ENCODE measurements at places on chromosomes 5 and 9.

GRCh38 chr5:65480306-65480865 is 1.3 kb downstream of the ADAMTS6 start:
- peak; percentile 83 for DNase-seq

DNA sequence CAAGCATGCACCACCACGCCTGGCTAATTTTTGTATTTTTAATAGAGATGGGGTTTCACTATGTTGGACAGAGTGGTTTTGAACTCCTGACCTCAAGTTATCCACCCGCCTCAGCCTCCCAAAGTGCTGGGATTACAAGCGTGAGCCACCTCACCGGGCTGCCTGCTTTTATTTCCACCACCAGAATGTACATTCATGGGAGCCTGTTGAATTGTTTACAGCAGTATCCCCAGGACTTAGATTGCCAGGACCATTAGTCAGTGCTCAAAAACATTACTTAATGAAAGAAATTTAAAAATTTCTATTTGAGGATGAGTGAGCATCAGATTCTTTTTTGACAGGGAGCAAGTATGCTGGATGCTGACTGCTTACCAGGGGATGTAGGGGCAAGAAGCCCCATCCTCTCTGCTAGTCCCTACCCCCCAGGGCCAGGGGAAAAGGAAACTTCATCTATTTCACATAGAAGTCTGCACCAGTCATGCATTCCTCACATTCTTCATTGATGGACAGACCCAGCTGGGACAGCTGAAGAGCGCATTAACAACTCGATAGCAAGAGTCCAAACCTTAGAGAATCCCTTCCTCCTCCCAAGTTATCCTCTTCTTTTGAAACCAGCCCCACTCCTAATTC is 10.3 kb upstream of the RGMB start:
- no peak for DNase-seq

DNA sequence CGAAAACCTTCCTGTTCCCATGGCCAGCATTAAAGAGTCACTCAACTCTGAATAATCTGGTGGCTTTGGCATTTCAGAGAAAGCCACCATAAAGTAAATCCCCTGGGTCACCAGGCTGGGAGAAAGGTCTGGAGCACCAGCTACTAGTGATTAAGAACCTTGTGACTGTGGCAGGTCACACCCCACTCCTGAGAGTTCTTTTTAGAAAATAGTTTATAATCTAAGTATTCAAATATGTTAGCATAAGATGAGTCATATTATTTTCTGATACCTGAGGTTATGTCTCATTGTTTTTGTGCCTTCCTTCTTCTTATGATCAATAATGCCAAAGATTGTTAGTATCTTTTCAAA is 351.7 kb downstream of the ARRDC3 start:
- DNase-seq: no peak

DNA sequence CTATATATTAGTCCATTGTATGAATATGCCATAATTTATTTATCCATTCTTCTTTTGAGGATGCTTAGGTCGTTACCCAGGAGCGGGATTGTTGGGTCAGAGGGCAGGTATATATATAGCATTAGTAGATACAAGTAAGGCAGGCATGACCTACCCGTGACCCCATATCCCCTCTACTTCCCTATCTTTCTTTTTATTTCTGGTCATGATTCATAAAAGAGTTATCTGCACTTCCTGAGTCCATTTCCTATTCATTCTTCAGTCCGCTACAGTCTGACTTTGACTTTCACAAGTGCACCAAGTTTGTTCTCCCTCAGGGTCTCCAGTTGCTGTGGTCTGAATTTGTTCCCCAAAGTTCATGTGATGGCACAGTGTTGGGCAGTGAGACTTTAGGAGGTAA is 6.9 kb downstream of the RHOBTB3 start:
- no peak for DNase-seq

DNA sequence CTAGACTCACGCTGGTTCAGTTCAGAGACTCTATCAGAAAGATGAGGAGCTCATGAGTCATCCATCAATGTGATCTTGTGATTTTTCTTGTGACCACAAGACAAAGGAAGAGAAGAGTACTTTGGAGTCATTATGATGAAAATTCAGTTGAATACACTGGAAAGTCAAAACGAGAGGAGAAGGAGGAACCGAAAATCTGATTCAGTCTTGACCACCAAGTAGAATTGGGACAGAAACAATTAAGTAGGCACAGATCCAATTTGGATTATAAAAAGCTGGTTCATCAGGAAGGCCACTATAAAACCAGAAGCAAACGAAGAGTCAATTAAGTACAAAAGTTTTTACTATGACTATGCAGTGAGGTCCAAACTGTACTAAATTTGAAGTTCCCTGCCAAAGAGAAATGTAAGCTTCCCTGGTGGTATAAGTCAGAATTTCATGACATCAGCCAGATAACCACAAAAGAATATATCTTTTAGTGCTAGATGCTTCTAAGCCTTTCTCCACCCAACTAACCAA is 90.9 kb downstream of the THBS4 start:
- DNase-seq: no peak

- DNase-seq: no peak
Observed at GRCh38 chr9:116547729-116548426, 139.2 kb upstream of the TRIM32 start.

GRCh38 chr9:107952773-107953172 is 463.2 kb upstream of the KLF4 start:
- DNase-seq: no peak

DNA sequence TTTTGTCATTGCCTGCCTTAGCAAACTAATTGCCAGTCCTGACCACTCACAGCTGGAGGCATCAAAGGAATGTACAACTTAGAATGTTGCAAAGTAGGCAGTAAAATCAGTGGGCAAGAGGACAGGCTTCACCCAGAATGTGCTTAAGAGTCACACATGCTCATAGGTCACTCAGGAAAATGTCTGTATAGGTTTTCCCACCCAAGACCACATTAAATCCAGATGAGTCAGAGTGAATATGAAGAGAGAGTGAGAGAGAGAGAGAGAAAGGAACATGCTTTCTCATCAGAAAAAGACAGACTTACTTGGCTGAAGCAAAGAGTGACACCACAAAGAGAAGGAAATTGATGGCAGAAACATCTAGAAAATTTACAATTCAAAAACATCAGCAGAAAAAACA is 37.9 kb downstream of the PLEKHG4B start:
- no peak for DNase-seq

DNA sequence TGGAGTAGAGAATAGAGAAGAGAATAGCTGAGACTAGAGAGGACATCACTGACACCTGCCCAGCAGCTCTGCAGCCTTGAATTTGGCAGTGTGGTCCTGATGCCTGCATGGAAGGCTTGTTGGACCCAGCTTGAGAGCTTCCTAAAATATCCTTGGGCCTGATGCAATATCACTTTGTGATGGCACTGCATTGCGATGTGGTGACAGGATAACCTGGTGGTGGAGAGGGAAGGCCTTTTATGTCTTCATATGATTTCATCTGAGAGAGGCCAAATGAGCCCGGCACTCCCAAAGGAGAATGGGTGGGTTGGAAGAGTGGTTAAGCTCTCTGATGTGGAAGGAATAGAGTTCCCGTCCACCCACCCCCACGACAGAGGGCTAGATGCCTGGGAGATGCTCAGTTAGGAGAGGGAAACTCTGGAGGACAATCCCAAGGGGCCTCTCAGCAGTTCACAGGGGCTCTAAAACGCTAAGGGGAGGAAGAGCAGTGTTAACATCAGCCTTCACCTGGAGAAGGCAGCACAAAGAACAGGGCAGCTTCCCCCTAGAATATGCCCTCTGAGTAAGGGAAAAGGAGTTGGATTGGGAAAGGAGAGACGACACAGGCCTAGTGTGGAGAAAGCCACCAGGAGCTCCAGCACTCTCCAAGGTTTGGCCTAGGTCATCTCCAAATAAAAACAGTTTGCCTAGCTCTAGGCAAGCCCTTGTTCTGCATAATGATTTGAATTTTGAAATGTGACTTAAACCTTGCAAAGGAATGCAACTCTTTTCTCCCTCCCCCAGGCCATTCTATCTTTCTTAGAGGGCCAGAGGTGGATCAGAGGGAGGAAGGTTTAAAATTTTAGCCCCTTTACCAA is 99.8 kb upstream of the SSBP2 start:
- DNase-seq: no peak

- no peak for DNase-seq
Observed at GRCh38 chr9:20212806-20213205, 409.5 kb downstream of the MLLT3 start.

GRCh38 chr9:2291980-2292704 is 277.0 kb downstream of the SMARCA2 start:
- DNase-seq: no peak

DNA sequence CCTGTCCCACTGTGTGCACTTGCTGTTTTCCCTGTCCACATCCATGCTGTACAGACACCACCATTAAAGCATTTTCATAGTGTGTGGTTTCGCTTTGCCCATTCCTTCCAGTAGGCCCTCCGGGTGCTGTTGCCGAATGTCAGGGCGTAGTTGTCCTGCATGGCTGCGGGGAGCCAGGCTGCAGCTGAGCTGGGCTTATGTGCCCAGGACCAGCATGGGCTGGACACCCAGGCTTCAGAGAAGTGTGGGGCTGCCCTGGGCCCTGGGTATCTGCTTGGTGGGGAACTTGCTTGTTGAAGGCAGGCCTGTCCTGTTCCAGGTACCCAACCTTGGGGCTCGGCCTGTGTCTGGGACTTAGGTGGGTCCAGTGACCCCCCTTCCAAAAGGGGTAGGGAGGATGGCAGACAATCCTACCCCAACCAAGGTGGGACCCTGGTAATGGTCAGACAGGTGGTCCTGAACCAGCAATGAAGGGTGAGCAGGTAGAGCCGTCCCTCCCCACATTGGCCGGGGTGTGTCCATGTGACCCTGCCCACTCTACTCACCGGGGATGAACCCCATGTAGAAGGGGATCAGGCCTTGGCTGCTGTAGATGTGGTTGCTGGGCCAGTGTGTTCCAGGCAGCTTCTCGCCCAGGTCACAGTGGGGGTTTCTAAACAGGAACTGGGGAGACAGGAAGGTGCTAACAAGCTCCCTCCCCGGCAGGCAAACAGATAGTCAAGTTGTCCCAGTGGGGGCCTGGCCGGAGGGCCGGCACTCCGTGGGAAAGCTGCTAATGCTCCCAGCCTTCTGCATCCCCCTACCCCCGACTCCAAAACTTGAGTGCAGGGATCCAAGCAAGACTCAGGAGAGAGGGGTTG is 2.8 kb downstream of the TUBB4B start:
- no peak for DNase-seq

- no peak for DNase-seq
Observed at GRCh38 chr5:31680528-31680927, 41.6 kb downstream of the PDZD2 start.

GRCh38 chr9:120713257-120714087 is 798 bp downstream of the MEGF9 start:
- DNase-seq: peak; percentile 76

DNA sequence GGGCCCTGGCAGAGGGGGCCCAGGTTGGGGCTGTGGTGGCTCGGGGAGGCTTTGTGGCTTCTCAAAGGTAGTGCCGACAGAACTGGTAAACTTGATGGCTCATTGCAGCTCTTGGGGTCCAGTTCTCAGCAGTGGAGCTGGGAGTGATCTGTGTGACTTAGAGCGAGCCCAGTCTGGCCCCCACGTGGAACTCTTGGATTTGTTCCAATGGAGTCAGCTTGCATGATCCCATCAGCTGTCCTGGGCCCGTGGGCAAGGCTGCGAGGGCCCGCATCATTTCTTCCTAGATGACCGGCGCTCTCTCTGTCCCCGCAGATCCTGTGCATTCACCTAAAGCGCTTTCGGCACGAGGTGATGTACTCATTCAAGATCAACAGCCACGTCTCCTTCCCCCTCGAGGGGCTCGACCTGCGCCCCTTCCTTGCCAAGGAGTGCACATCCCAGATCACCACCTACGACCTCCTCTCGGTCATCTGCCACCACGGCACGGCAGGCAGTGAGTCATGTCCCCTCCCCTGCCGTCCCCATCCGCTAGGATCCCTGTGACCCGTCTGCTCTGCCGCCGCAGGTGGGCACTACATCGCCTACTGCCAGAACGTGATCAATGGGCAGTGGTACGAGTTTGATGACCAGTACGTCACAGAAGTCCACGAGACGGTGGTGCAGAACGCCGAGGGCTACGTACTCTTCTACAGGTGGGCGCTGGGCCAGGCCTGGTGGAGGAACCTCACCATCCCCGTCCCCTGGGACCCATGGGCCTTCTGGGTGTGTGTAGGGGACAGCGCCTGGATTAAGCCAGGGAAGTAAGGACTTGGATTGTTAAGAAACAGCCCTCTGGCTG is 39.2 kb downstream of the USP20 start:
- DNase-seq: no peak

DNA sequence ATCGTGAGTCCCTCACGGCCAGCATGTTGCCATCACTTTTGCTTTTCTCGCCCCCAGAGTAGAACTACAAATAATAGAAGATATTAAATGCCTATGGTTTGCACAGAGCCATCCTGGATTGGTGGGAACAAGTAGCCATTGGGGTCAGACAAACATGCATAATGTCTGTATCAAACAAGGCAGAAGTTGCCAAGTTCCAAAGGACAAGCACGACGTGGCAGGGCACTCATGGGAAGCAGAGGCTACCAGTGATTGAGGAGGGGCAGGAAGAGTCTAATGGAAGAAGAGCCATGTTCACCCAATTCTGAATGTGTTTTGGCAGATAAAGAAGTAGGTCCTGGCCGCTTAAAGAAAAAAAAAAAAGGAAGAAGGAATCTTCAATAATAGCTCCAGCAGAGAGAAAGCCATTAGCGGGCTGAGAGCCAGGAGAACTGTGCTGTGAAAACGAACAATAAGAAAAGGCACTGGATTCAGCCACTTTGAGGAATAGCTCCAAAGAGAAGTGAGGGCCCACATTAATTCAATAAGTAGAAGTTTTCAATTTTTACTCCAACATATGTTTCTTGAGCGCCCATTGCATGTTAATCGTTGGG is 153.7 kb upstream of the ADCY2 start:
- no peak for DNase-seq

DNA sequence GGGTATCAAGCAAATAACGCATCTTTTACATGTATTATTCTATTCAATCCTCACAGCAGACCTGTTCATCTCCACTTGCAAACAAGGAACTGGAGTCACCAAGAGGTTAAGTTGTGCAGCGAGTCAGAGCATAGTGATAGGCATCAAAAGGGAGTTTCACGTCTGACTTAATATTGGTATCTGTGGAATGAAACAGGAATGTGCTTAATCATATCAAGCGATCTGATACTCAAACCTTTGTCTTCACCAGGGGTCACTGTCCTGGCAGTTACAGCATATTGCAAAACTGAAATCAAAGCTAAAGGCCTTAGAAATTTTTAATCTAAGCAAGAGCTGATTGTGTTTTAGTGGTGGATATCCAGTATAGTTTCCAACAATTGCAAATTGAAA is 271.6 kb downstream of the PLK2 start:
- no peak for DNase-seq

DNA sequence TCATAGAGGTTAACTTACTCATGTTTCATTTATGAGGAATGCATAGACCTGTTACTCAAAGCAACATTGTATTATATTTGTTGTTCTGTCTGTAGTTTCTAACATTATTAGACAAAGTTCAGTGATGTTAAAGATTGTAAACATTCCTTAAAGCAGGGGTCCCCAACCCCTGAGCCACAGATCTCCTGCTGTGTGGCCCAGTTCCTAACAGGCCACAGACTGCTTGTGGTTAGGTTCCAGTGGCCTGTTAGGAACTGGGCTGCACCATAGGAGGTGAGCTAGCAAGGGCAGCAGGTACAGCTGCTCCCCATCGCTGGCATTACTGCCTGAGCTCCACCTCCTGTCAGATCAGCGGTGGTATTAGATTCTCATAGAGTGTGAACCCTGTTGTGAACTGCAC is 181.1 kb downstream of the KDM4C start:
- no peak for DNase-seq

- DNase-seq: no peak
Observed at GRCh38 chr9:133401588-133401987, 16.2 kb downstream of the REXO4 start.

GRCh38 chr5:10838038-10838437 is 77.0 kb upstream of the DAP start:
- DNase-seq: no peak
